ENCODE measurements at places on chromosomes 5 and 9.

- no peak for DNase-seq
Observed at GRCh38 chr9:127095411-127095810, 27.0 kb downstream of the ANGPTL2 start.

GRCh38 chr9:123608104-123608503, 252.1 kb downstream of the CRB2 start:
- no peak for DNase-seq

GRCh38 chr5:104793755-104794080, 1231.1 kb upstream of the NUDT12 start:
- DNase-seq, result no peak

- peak; percentile 27 for DNase-seq
Observed at GRCh38 chr9:135343837-135344522, 135.6 kb upstream of the PPP1R26 start.

GRCh38 chr5:156031181-156031580, 295.8 kb upstream of the SGCD start:
- DNase-seq, result no peak

DNA sequence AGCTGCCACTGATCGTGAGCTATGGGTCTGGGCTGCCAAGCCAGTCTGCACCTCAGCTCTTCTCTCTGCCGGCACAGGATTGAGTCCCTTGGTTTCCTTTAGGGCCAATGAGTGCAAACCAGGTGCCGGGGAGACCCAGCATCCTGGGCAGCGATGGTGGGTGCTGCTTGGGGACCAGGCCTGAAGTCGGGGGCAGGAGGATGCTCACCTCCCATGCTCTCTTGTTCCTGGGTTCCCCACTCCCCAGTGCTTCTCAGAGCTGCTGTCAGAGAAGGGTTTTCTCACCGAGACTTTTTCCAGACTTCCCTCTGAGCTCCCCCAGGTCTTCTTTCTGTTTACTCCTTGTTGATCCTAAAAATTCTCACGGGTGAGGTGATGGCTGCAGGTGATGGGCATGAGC, 61.2 kb downstream of the IRX1 start:
- no peak for DNase-seq

GRCh38 chr5:80097451-80097850, 62.3 kb downstream of the THBS4 start:
- no peak for DNase-seq

- DNase-seq, result no peak
Observed at GRCh38 chr5:77083088-77083487, 4.0 kb downstream of the ZBED3 start.

GRCh38 chr9:28064241-28064815, 491.0 kb upstream of the C9orf72 start:
- no peak for DNase-seq

DNA sequence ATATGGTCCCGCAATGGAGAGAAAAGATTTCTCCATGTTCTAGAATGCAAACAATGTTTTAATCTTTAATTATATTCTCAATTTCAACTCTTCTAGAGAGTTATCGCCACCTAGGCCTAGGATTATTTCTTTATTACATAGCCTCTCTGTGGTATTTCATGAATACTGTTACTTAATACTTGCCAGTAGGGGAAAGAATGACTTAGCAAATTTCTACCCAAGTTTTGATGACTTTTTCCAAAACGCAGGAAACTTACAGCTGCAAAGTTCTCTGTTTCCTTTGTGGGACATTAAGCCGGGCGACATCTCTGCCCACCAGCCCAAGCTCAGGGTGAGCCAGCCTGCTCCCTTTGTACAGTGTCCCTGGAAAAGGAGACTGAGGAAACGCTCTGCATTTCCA, 73.8 kb downstream of the MED27 start:
- DNase-seq, result peak; percentile 44

DNA sequence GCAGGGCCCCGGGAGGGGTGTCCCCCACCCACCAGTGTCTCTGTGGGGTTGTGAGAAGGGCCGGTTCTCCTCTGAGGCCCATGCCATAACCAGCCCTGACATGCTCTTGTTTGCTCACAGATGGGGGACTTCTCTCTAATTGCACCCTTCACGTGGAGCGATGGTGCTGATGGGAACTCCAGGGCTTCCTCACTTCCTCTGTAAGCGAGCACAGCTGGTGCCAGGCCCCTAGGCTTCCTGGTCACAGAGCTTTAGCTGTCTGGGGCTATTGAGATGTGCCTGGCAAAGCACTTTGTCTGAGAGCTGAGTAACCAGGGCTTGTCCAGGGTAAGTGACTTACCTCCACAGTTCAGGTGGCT, 36.4 kb downstream of the PHF2 start:
- DNase-seq, result peak; percentile 40

- DNase-seq, result no peak
Observed at GRCh38 chr5:96855031-96855872, 21.0 kb upstream of the ERAP2 start.

- DNase-seq, result peak; percentile 55
Observed at GRCh38 chr9:38339087-38339486, 53.4 kb upstream of the ALDH1B1 start.
